ENCODE measurements at places on chromosomes 7 and 10.

- DNase-seq: no peak
Observed at GRCh38 chr7:109901926-109902325, 1189.0 kb upstream of the LRRN3 start.

- DNase-seq: no peak
Observed at GRCh38 chr10:76942628-76943416, 694.8 kb downstream of the KCNMA1 start.

- DNase-seq: no peak
Observed at GRCh38 chr10:4176500-4177281, 391.7 kb upstream of the KLF6 start.

DNA sequence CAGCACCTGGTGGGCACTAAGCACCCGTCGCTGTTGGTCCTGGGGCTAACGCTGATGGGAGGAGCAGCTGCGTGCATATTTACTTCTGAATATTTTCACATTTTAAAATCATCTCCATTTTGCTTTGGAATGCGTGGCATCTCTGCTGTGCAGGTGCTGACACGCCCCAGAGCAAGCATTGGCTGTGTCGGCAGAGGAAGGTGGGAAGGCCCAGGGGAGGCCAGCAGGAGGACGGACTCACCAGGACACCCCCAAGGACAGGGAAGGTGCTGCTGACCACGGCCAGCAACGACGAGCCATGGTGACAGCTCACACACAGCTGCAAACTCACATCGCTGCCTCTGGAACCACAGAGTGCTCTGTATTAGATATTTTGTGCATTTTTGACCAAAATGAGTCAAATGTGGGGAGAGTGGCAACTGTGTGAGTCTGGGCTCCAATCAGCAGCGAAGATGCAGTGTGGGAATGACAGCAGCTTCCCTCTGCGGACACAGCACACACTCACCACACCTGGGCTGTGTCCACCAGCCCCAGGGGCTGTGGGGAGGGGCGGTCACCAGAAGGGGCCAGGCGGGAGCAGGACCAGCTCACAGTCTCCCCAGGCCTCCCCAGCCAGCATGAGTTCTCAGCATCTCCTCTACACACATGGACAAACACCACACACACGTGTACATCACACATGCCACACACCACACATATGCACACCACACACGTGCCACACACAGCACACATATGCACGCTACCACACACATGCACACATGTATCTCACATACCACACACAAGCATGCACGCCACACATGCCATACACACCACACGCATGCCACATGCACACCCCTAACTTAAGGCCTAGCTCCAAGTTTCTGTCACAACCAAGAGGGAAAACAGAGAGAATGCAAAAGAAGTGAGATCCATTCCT lies 58.2 kb downstream of the PTPRN2 start:
- DNase-seq: no peak

- DNase-seq: no peak
Observed at GRCh38 chr10:75051308-75051707, 60.1 kb upstream of the SAMD8 start.

GRCh38 chr10:110279407-110279986 lies 25.2 kb downstream of the SMNDC1 start:
- peak; percentile 71 for DNase-seq

DNA sequence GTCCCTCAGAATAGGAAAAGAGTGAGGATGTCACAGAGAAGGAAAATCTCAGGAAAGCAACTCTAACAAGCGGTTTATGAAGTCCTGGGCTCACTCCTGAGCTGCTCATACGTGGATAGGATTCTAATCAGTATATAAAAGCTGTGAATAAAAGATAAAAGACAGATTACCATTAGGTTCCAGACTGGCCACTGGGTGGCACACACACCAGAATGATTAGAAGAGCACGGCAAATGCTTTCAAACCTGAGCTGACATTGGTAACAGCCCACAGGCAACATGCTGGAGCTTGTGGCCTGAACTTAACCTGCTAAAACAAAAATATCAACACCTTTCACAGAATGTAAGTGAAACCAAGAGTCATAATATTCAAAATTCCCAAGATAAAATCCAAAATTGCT lies 370.8 kb downstream of the GRID1 start:
- DNase-seq: peak; percentile 61

- no peak for DNase-seq
Observed at GRCh38 chr7:98509836-98510235, 107.2 kb upstream of the NPTX2 start.

- DNase-seq: no peak
Observed at GRCh38 chr10:84562592-84562991, 234.2 kb downstream of the CCSER2 start.
